ENCODE measurements at places on chromosomes 7 and 10. TPM values are rescaled to one million over a fixed set of nuclear protein-coding genes. Genes with fewer than 3 reads are reported as not detected.

GRCh38 chr7:47516985-47517600 lies 64.8 kb downstream of the TNS3 start:
- H3K4me3 ChIP-seq, result no peak overlapping the region
- no peaks in the 10 kb centered on the region for H3K36me3 ChIP-seq
- peak; percentile 65 for DNase-seq

The NAT16 gene
- total RNA-seq, result not detected

GRCh38 chr10:22850541-22850940 lies 77.3 kb upstream of the ARMC3 start:
- no peaks in the 10 kb centered on the region for H3K27me3 ChIP-seq
- no peaks in the 10 kb centered on the region for H3K36me3 ChIP-seq
- no peak overlapping the region for H3K4me3 ChIP-seq
- H3K27ac ChIP-seq, result no peak overlapping the region
- H3K4me1 ChIP-seq, result no peaks in the 10 kb centered on the region

The PON1 gene
- total RNA-seq, result 0.98 TPM

GRCh38 chr7:28729281-28729680 lies 228.8 kb downstream of the TRIL start:
- no peak overlapping the region for H3K4me3 ChIP-seq
- H3K4me1 ChIP-seq, result no peaks in the 10 kb centered on the region
- DNase-seq, result no peak
- H3K36me3 ChIP-seq, result no peaks in the 10 kb centered on the region

- no peak overlapping the region for H3K27ac ChIP-seq
- no peaks in the 10 kb centered on the region for H3K36me3 ChIP-seq
- H3K27me3 ChIP-seq, result no peaks in the 10 kb centered on the region
- no peaks in the 10 kb centered on the region for H3K4me1 ChIP-seq
Observed at GRCh38 chr7:84073186-84073875, 121.3 kb downstream of the SEMA3A start.

- H3K27ac ChIP-seq, result no peak overlapping the region
- no peaks in the 10 kb centered on the region for H3K27me3 ChIP-seq
- no peaks in the 10 kb centered on the region for H3K36me3 ChIP-seq
- H3K4me1 ChIP-seq, result no peaks in the 10 kb centered on the region
- no peak for DNase-seq
Observed at GRCh38 chr7:30996883-30997282, 33.1 kb downstream of the GHRHR start.

DNA sequence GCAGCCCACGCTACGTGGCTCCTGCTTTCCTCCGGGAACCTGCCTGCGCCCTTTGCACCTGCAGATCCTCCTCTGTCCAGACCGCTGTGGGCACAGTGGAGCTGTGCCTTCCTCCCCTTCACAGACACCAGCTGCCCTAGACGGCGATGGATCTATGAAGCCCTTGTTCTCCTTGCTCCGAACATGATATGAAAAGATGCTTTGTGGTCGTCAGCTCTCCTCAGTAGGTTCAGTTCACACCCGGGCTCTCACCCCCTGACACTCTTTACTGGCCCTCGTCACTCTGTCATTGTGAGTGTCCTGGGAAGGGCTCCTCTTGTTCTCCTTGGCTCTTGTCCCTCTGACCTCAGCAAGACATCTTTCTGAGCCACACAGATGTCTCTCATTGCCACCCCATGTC lies 4.2 kb downstream of the ZNF488 start:
- H3K4me3 ChIP-seq, result no peak overlapping the region
- peaks cover 27% of the 10 kb centered on the region for H3K4me1 ChIP-seq
- H3K27ac ChIP-seq, result no peak overlapping the region
- H3K27me3 ChIP-seq, result no peaks in the 10 kb centered on the region

All from lung (tissue), 17 donors.